ENCODE measurements at places on chromosomes 12 and 14.
A peak's percentile ranks its signal among the peaks of the same experiment; 100 is the strongest.

DNA sequence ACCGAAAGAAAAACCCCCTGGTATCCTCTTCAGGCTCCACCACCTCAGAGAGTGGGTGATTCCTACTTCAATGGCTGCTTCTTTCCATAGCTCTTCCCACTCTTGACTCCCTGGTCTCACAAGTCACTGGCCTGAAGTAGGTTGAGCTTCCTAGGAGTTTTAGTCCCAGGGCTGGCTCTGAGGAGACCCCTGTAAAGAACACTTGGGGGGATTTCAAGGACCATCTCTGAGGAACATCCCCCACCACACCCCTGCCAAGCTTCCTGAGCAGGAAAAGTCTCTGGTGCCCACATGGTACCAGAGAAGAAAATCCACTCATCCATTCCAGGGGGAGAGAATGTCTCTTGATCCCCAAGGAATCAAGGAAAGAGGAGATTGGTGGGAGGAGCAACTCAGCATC lies 25.7 kb downstream of the PHETA1 start:
- DNase-seq = no peak

GRCh38 chr14:69651664-69652063 lies 40.3 kb downstream of the SUSD6 start:
- no peak for DNase-seq

DNA sequence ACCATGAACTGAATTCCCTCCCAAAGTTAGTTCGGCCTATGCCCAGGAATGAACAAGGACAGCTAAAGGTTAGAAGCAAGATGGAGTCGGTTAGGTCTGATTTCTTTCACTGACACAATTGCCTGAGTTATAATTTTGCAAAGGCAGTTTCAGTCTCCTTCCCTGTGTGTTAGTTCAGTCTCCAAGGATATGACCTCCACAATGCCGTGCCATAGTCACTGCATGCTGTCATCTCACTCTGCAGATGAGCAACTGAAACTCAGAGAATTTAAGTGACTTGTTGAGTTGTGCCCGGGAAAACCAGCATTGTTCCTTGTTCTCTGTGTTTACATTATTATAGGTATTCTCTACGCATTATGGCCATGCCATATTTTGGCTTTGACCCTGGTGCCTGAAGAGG lies 10.1 kb upstream of the SERPINA1 start:
- no peak for DNase-seq

DNA sequence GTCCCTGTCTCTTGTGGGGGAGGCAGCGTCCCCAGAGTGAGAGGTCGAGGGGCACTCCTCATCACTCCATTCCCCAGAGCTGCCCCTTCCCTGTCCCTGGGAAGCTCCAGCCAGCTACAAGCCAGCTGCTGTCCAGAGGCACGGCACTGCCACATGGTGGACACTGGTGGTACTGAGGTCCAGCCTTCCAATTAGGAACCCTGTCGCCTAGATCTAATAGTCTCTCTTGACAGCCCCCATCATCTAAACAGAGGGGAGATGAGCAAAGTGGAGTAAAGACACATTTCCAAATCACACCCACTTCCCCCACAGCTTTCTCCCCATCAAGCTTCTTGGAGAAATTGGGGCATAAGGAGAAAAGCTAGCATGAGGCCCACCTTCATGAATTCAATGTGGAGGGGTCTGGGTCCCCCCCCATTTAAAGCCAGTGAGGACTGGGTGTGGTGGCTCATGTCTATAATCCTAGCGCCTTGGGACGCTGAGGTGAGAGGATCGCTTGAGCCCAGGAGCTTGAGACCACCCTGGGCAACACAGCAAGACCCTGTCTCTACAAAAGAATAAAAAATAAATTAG lies 2.1 kb upstream of the INHBE start:
- no peak for DNase-seq

DNA sequence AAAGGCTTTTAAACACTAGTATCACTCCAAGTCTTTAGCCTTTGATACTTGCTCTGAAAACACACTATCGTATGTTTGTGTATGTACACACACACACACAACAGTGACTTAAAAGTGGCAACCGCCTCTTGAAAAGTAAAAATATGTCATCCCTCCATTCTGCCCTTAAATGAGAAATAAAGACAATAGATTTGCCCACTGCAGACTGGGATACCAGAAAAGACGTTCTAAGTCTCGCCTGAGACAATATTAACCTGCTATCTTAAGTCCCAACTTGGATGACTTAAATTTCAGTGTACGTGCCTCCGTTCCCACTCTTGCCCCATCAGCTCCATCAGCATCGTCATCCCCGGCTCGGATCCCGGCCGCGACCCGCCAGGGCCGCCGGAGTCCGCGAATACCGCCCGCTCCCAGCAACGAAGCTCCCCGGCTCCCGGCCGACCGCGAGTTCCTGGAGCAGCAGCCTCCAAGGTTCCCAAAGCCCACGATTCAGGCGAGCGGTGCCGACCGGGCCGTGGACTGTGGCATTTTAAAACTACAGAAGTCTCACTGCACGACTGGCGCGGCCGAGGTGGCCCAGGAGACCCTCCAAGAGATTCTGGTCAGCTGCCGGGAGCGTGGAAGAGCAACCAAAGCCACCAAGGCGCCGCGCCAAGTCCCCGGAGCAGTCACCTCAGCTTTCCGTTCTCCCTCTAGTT lies 2.8 kb upstream of the ARID2 start:
- no peak for DNase-seq

- peak; percentile 75 for DNase-seq
Observed at GRCh38 chr12:96263449-96263902, 69.3 kb downstream of the ELK3 start.

DNA sequence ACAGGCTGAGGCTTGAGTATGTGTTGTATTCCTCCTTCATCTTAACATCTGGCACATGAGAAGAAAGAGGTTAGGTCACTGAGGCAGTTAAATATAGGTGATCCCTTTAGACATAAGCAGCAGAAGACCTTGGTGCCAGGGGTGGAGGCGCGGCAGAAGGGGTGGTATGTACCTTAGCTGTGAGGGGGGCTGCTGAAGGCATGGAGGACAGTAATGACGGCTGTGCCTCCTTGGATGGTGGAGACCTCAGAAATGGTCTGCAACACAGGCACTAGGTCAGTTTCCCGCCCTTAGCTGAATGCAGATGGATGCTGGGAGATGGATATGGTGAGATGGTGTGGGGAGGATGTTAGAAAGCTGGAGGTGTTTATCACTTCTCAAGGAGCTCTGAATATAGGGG lies 1.5 kb upstream of the PNMA1 start:
- DNase-seq = no peak

DNA sequence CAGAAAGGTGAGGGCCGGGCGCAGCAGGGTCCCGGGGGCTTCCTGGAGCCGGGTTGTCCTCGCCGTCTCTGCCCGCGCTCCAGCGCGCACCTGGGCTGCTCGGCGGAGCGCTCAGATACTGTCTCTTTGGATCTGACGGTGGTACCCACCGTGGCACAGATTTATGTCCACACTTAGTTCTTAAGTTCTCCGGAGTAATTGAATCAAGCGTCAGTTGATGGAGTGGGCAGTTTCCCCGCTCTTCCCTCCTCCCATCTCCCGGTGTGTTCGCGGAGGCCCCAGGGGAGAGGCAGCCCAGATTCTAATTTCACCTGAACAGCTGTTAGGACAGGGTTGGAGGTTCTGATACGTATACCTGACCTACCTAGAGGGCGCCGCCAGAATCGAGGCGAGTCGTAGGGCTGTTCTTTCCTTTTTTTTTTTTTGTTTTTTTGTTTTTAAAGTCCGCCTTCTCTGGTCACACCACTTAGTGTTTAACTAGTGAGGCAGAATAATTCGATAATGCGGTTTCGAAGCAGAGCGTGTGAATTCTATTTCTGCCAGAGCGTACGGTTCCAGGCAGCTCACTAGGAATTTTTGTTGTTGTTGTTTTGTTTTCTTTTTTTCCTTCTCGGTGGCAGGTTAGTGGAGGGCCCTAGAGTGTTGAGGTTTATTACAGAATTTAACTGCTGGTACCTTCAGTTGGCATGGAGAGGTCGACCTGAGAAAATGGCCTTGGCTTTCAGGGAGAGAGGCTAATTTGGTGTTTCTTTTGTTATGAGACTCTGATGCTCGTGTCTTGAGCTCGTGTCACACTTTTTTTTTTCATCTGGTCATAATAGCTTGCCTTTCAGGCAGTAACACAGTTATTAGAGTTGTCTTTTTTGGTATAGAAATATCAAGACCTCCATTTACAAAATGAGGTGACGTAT lies 22.3 kb upstream of the GNS start:
- DNase-seq = no peak

- DNase-seq = no peak
Observed at GRCh38 chr12:84996759-84997158, 39.3 kb downstream of the TSPAN19 start.

GRCh38 chr14:23294734-23295561 lies 7.7 kb downstream of the PPP1R3E start:
- no peak for DNase-seq

DNA sequence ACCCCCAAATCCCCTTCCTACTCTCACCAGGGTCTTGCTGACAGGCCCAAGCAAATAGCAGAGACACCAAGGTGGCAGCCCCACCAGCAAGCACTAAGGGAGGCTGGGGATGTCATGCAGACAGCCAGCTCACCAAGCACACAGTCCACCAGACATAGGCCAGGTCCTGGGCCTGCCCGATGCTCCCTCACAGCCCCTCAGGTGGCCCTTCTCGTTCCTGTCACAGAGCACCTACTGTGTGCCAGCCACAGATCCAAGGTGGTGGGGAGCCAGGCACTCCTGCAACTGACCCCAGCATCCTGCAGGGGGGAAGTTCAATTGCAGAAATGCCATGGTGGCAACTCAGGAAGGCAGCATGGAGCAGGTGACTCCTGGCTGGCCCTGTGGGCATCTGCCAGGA lies 60.5 kb upstream of the PNMA1 start:
- DNase-seq = no peak

DNA sequence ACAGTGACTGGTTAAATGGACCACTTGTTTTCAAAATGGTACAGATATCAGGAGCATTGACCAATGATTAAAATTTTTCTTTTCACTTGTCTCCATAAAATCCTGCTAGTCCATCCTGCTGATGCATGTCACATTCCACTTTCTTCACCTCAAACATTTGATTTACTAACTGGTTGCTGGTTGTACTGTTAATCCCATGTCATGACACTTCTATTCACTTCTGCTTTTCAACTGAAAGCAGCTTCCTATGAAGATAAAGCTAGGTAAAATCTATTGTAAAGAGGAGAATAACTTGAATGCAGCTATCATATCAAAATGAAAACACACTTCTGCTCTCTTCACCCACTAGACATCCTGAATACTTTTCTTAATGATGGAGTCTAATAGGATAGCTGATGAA lies 149.6 kb upstream of the OTX2 start:
- no peak for DNase-seq

Data from LNCaP clone FGC (cell line).